ENCODE measurements at places on chromosomes 4 and X.

GRCh38 chr4:57093845-57094831 is 16.0 kb downstream of the IGFBP7 start:
- DNase-seq = no peak

DNA sequence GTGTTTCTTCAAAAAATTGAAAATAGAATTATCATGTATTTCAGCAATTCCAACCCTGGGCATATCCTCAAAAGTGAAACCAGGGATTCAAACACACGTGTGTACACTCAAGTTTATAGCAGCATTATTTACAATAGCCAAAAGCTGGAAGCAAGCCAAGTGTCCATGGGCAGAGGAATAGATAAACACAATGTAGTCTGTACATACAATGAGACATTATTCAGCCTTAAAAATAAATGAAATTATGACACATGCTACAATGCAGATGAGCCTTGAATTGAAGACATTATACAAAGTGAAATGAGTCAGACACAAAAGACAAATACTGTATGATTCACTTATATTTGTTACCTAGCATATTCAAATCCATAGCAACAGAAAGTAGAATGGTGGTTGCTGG is 853.4 kb downstream of the STIM2 start:
- DNase-seq = no peak

DNA sequence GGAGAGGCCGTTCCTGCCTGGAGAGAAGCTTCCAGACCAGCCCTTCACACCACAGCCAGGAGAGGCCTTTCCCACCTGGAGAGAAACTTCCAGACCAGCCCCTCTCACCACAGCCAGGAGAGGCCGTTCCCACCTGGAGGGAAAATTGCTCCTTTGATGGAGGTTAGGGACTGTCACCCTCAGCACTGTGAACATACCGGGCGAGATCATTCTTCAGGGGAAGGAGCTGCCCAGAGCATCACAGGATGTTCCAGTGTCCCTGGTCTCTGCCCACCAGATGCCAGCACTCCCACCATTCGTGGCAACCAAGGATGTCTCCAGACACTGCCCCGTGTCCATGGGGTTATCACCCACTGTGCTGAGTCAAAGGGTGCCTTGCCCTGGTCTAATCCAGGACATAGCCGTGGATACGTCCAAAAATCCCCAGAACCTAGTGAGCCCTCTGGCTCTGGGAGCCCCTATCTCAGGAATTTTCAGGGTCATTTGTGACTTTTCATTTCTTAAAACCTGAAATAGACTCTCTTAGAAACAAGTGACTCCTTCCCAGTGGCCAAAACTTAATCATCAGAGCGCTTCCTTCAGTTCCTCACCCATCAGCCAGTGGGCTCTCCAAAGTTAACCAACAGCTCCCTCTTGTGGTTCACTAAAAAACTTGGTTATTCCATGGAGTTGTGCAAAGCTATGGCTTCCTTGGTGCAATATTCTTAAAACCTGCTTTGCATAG is 80.2 kb downstream of the CRMP1 start:
- DNase-seq = no peak

GRCh38 chr4:113382704-113383103 is 333.3 kb downstream of the ANK2 start:
- DNase-seq = no peak

- DNase-seq = no peak
Measured at GRCh38 chr4:100898844-100899243, 381.0 kb upstream of the EMCN start.
